CD4-positive, alpha-beta T cell (primary cell): ENCODE measurements at places on chromosomes 3 and 15.

GRCh38 chr3:147656023-147656422 is 246.9 kb downstream of the ZIC1 start:
- DNase-seq, result no peak

DNA sequence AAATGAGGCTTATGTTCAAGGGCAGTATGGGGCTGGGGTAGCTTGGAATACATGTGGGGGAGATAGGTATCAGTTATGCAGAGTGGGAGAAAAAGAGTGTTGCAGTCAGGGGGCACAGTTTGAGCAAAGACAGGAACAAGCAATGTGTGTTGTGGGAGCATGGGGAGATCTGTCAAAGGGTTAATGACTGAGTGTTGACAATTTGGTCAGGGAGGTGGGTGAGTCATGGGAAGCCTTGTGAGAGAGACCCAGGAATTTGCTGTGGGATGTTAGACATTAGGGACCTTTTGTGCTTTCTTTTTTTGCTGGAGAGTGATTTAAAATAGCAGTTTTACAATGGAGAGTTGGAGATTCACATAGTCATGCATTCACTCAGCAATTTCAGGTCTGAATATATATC is 221.6 kb upstream of the NR2E3 start:
- DNase-seq, result no peak

DNA sequence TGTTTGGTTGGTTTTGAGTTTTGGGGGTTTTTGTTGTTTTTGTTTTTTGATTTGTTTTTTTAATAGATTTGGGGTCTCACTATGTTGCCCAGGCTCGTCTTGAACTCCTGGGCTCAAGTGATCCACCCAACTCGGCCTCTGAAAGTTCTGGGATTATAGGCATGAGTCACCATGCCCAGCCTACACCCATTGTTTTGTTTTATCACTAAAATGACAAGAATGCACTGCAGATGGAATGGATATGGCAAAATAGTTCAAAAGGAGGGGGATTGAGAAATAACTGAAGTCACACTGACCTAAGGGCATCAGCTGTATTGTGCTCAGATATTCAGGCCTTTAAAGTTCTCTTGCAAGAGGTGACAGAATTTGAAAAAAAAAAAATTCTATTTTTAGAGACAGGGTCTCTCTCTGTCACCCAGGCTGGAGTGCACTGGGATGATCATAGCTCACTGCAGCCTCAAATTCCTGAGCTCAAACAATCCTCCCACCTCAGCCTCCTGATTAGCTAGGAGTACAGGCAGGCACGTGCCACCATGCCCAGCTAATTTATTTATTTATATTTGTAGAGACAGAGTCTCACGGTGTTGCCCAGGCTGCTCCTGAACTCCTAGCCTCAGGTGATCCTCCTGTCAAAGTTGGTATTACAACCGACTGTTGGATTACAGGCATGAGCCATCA is 4.4 kb upstream of the RASA2 start:
- DNase-seq, result no peak

- DNase-seq, result peak; percentile 16
These were observed 204.7 kb upstream of the GAP43 start for GRCh38 chr3:115418583-115418982.

DNA sequence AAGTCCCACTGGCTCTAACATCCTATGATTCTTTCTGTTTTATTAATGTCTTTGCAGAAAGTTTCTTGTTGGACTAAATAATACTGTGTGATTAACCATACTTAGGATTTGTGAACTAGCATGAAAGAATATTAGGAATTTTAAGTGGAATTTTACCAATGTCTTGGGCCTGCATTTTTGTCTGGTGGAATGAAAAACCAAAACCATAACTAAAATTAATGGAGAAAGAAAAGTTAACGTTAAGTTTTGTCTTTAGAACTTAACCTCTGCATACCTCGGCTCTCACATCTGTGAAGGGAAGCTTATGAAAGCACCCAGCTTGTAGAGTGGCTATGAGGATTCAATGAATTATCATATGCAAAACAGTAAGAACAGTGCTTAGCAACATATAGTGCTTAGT is 6.5 kb downstream of the FBN1 start:
- DNase-seq, result no peak

- no peak for DNase-seq
These were observed 16.5 kb upstream of the USP50 start for GRCh38 chr15:50562735-50563640.

GRCh38 chr15:69804786-69805185 is 292.9 kb downstream of the TLE3 start:
- no peak for DNase-seq

- no peak for DNase-seq
These were observed 273.7 kb upstream of the ATP11B start for GRCh38 chr3:182519569-182519968.

DNA sequence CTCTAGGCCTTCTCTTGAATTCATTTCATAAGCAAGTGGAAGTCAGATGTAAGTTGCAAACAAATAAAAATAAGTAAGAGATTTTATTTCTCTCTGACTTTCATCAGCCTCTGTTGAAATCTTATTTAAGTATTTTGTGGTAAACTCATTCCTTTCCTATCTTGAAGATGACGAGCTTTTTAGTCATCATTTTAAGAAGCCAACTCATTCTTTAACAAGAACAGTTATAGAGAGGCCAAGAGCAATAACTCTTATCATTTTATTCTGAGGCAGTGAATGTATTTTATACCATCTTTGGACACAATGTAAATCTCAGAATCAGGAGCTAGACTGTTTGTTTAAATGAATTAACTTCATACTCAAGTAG is 147.5 kb upstream of the MBNL1 start:
- no peak for DNase-seq

DNA sequence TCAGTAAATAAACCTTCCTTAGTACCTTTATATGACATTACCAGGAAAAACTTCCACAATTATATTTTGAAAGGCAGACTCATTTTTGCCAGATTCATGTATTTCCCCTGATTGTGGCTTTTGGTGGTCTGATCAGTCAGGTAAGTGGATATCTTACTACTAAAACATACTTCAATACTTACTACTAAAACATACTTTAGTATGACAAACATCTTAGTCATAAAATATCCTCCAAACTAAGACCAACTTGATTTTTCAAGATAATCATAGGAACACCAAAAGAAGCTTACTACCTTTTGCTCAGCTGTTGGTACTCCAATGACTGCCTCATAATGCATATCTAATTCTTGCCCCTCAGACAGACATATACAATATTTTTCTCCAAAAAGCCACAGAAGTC is 9.3 kb downstream of the TJP1 start:
- no peak for DNase-seq

DNA sequence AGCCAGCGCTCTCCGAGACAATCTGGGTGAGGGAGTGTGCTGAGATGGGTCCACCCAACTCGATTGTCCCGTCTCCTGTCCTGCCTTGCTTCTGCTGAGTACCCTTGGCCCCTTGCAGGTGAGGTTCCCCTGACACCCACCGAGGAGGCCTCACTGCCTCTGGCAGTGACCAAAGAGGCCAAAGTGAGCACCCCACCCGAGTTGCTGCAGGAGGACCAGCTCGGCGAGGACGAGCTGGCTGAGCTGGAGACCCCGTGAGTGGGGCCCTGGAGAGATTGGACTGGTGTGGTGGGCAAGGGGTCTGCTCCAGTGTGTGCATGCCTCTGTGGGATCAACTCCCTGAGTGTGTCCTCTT is 23.6 kb downstream of the NBEAL2 start:
- DNase-seq, result no peak

DNA sequence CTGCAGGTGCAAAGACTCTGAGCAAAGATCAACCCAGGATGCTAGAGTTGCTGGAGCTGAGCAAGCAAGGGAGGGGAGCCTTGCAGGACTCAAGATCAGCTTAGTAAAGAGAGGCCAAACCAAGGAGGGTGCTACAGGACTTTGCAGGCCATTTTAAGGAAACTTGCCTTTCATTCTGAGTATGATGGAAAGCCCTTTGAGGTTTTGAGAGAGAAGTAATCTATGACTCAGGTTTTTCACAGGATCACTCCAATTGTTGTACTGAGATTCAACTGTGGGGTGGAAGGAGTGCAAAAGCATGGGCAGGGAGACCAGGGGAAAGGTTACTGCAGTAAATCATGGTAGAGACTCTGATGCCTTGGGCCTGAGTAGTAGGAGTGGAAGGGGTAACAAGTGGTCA is 260.4 kb upstream of the GPR149 start:
- no peak for DNase-seq

DNA sequence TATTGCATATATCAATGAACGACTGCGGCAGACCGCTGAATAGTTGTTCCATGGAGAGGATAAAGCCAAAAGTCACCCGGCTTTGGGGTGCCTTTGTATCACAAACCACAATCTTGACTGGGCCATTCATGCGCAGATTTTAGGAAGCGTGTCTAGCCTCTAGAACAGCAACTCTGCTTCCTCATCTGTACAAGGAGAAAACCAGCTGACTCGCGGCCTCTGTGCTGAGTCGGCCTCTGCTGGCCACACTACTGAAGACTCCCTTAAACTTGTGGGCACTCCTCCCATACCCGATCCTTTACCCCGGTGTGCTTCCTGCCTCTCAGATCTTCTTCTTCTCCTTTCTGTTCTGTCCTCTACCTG is 872 bp downstream of the DLEC1 start:
- peak; percentile 59 for DNase-seq

GRCh38 chr15:85543741-85544155 is 163.3 kb downstream of the AKAP13 start:
- DNase-seq, result peak; percentile 5

DNA sequence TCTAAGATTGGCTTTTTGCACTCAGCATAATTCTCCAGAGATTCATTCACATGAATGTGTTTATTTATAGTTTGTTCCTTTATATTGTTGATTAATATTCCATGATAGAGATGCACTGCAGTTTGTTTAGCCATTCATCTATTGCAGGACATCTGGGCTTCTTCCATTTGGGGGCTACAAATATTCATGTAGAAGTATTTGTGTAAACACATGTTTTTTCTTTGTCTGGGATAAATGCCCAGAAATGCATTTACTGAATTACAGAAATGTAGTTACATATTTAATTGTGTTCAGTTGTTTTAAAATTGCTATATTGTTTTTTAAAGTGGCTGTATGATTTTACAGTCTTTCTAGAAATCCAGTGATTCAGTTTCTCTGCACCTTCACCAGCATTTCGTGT is 635.0 kb downstream of the ZIC1 start:
- DNase-seq, result no peak

GRCh38 chr3:195932418-195933043 is 24.2 kb upstream of the TNK2 start:
- DNase-seq, result no peak

DNA sequence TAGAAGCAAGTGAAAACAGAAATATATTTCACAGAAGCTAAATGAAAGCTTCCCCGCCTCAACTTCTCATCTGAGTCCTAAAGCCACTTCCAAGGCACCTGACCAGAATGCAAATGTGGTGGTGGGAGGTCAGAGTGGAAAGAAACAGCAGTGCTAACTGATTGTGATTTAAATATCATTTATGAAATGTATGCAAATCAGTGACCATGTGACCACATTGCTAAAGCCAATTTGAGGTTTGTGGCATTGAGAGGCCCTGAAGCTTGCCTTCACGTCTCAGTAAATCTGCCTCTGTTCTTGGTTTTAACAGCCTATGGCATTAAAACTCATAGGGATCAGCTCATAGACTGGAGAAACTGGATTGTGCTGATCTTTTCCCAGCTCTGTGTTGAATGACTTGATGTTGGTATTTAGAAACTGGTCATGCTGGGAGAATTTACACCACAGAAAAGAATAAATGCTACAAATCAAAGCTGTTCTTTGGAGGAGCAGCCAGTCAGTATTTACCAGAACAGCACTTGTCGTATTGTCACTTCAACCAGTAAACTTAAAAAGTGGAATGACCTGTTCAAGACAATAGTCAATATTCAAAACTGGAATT is 481.4 kb upstream of the ALCAM start:
- no peak for DNase-seq

GRCh38 chr3:194638991-194639605 is 5.9 kb upstream of the TMEM44 start:
- no peak for DNase-seq

DNA sequence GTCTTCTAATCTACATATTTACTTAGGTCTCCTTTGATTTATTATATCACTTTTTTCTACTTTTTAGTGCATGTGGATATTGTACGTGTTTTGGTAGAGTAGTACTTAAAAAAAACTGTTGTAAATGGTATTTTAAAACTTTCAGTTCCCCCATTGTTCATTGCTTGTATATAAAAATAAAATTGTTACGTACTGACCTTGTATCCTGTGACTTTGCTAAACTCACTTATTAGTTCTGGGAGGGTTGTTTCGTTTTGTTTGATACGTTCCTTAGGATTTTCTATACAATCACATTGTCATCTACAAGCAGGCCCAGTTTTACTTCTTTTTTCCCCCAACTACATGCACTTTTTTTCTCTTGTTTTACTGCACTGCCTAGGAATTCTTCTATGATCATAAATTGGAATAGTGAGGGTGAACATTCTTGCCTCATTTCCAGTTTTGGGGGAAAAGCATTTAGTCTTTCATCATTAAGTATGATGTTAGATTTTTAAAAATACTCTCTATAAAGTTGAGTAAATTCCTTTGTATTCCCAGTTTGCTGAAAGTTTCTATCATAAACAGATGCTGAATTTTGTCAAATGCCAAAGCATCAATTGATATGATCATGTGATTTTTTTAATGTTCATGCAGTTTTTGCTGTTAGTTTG is 33.5 kb upstream of the ACKR4 start:
- no peak for DNase-seq

GRCh38 chr3:178777718-178778411 is 241.6 kb downstream of the KCNMB2 start:
- DNase-seq, result no peak

DNA sequence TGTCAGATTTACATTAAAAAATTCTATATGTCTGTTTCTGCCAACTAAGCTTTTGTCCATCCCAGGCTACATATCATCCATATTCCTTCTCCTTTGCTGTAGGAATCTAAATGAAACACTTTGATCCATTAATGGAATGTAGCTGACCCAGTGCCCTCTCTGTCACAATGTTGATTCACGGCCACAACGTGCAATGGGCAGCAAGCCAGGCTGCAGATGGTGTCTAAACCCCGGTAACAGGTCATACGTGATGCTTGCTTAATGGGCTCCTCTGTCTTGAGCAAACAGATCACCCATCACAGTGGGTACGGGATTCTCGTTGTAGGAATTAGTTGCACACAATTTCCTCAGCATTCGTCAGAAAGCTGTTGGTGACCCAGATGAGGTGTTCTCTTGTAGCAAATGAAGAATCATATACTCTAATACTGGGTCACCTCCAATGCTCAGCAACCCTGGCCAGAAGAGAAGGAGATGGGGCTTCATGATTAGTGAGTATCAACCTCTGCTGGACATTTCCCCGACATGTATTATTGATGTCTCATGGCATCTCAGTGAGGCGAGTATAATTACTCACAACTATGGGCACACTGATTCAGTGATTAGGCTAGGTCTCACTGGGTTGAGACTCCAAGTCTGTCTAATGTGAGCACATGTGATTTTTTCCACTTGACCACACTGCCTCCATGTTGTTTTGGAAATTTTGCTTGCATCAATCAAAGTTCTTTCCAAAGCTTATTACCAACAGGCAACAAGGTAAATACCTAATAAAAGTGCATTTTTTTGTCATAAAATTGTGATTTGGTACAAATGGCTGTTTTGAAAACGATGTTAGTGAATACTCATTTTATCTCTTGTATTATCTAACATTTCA is 12.9 kb upstream of the DCBLD2 start:
- no peak for DNase-seq
